Glutamatergic neuron (in vitro differentiated cells): ENCODE measurements at places on chromosomes 5 and 9. TPM values are rescaled to one million over a fixed set of nuclear protein-coding genes. Genes with fewer than 3 reads are reported as not detected.

Gene DDX31
- 8.7 TPM for total RNA-seq

Gene HSD17B3
- total RNA-seq: 2.2 TPM

Gene IL4
- not detected for total RNA-seq

DNA sequence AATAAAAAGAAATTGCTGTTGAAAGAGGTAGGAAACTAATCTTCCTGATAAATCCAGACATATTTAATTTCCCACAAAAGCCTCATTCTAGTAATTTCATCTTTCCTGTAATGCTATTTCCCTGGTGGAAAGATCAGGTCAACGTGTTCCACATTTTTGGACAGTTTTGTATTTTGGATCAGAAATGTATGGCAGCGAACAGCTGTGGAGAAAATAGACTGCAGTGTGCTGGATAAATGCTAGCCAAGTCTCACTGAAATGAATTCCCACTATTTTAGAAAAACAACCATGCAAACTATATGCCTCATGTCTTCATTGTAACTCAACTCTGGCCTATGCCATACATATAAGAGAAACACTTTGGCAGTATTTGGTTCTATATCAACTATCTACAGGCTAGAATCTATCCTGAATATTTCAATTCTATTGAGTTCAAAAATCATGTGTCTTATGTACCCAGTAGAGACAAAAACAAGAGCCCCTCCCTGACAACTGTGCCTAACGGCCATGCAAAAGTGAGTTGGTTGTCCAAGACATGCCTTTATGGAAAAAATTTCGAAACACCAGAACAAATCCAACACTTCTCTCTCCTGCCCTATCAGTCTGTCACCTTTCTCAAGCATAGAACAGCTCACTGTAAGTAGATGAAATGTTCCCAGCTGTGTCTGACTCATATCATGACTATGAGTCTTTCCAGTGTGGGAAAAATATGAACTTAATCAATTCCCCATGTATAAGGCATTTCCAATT, 191.3 kb upstream of the NREP start:
- H3K4me1 ChIP-seq: no peaks in the 10 kb centered on the region
- H3K4me3 ChIP-seq: no peak overlapping the region
- no peaks in the 10 kb centered on the region for H3K27me3 ChIP-seq

- no peak overlapping the region for H3K27ac ChIP-seq
- H3K27me3 ChIP-seq: no peaks in the 10 kb centered on the region
Measured at GRCh38 chr9:1222511-1222910, 172.4 kb downstream of the DMRT2 start.

GRCh38 chr9:99049641-99050040, 55.3 kb upstream of the TGFBR1 start:
- H3K4me3 ChIP-seq: no peak overlapping the region
- no peak overlapping the region for H3K27ac ChIP-seq
- H3K27me3 ChIP-seq: peaks cover 3% of the 10 kb centered on the region
- DNase-seq: no peak
- peaks cover 3% of the 10 kb centered on the region for H3K36me3 ChIP-seq
